Daoy (cell line): ENCODE measurements at places on chromosomes 1 and 21. TPM values are rescaled to one million over a fixed set of nuclear protein-coding genes. Genes with fewer than 3 reads are reported as not detected.

DNA sequence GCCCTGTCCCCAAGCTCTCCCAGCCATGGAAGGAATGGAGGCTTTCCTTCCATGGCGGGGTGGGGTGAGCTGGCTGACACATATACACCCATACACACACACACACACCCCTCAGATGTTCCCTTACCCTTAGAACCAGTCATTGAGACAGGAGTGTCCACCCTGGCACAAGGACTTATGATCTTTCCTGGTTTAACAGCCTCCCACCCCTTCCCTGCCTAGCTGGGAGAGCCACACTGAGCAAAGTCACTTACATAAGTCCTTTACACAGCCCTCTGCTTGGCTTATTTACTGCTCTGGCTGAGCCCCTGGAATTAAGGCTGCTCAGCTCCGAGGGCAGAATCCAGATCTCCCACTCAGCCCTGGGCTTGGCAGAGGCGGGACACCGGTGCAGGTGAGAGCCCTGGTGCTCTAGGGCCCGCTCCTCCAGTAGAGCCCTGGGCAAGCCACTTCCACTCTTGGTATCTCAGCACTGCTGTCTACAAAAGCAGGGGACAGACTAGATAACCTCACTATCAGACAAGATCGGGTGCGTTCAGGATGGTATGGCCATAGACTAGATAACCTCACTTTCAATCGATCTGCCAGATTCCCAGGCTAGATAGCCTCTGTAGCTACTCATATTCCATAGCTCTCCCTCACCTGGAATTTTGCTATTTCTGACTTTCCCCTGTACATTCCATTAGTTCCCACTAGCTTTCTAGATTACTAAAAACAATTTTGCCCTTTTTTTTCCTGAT, 16.7 kb downstream of the SLC6A9 start:
- no peak for DNase-seq

DNA sequence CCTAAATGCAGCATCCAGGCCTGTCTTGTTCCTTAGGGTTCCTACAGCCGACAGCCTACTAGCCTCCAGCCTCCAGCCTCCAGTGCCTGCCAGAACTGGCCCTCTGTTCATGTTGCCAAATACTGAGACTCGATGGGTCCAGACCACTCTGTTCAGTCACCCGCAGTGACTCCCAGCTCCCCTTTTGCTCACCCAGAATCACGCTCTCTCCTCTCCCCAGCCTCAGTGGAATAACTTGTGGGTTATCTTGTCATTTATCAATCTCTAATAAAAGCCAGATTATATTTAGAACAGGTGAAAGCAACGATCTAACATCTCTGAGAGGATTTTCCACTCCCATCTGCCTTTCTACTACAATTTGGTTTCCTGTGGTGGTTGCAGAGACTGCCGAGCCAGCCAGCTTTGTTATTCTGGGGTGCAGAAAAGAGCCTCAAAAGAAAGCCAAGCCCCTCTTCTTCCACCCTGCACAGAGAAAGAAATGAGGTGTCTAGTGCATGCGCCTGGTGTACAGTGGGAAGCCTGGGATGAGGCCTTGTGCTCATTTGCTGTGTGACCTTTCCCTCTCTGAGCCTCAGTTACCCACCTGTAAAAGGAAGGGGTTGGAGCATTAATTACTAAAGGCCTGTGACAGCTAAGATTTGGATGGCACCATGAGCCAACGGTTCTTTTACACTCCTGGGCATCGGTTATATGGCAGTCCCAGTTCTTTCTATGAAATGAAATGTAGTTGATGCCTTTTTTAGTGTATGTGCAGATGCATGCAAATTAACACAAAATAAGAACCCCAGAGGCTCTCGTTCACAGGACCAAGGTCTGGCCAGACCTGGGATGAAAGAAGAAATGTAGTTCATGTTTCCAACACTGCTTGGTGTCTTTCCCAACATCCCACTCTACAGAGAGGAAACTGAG, 42.9 kb upstream of the ID3 start:
- no peak for DNase-seq

DNA sequence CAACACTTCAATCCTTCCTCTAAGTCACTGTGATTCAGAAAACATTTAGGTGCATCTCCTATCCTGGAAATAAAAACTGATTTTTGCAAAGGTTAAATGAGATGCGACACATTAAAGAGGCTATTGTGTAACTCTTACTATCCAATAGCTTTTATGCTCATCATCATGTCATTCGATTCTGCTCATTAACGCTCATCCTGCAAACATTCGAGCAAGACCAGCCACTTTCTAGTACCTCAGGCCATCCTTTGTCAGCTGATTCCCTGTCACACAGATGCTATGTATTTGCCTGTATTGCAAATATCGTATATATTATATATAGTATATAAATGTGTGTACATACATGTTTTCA, 131.6 kb downstream of the TLR5 start:
- no peak for DNase-seq

Gene DNAJC28
- total RNA-seq, result 0.80 and 2.6 TPM in 2 replicates

DNA sequence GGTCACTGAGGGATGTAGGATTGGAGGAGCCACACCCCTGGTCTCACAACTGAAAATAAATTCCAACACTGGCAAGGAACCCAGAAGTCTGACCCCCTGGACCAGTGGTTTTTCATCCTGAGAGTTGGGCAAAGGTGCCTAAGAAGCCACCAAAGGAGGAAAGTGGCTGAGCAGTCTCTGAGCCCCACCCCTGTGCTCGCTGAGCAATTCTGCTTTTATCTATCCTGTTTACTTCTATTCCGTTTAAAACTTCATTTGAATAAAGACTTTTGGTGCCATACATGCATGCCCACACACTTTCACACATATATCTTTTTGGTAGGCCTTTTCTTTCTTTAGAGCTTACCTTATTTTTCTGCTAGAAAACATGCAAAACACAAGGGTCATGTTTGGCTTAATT, 13.9 kb upstream of the CD53 start:
- no peak for DNase-seq

DNA sequence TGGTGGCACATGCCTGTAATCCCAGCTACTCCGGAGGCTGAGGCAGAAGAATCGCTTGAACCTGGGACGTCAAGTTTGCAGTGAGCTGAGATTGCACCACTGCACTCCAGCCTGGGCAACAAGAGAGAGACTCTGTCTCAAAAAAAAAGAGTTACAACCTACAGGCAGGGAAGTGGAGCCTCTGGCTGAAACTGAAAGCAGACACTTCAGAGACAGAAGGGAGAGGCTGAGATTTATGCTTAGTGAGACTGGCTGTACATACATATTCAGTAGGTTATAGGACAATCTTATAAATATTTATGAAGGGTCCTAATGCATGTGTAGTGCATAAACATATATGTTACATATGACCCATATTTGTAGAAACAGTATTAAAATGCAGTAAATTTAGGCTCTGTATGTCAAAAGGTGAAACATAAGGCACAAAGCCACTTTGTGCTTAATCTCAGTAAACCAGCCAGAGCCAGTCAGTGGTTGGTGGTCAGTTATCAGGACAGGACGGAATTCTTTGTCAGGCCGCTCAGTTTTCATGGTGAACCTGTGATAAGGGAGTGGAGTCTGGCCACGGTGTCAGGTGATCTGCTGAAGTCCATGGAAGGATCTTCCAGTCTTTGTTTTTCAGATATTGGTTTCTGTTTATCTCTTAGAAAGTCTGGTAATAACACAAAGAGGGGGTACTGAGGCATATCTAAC, 13.7 kb downstream of the RHEX start:
- peak; percentile 11 for DNase-seq

DNA sequence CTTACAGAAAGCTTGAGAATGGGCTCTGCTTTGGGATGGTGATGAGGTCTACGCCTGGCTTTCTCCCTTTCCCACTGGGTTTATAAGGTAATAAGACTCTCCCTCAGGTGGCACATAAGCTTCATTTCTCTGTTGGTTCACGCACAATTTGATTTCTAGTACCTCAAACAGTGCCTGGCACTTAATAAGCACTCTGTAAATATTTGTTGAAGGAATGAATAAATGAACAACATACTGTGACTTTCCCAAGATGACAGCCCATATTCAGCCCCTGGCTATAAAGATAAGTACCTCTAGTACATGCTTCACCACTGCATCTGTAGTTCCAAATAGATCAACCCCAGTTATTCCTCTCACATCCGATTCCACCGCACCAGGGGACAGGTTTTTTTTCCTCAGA, 17.8 kb downstream of the COPA start:
- DNase-seq, result no peak

Gene PTCH2
- 0.11 TPM in 1 of 2 replicates, not detected in the other for total RNA-seq

Gene CELA2B
- total RNA-seq, result not detected in 2 replicates

GRCh38 chr1:77661696-77662095, 20.8 kb downstream of the ZZZ3 start:
- no peak for DNase-seq

DNA sequence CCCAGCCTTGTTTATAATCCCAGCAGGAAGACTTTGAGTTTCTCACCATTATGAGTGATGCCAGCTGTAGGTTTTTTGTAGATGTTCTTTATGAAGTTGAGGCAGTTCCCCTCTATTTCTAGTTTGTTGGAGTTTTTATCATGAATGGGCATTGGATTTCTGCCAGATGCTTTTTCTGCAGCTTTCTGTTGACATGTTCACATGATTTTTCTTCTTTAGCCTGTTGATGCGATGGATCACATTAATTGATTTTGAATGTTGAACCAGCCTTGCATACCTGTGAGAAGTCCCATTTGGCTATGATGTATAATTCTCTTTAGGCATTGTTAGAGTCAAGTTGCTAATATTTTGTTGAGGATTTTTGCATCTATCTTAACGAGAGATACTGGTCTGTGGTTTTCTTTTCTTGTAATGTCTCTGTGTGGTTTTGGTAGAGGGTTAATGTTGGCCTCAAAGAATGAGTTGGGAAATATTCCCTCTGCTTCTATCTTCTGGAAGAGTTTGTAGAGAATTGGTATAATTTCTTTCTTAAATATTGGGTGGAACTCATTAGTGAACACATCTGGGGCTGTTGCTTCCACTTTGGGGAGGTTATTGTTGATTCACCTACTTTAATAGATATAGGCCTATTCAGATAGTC, 33.2 kb downstream of the ZBTB40 start:
- DNase-seq, result no peak

- DNase-seq, result peak; percentile 93
Observed at GRCh38 chr1:119002028-119002686, 14.0 kb upstream of the TBX15 start.

GRCh38 chr1:227808566-227808965, 6.9 kb upstream of the PRSS38 start:
- DNase-seq, result no peak

Gene PLEKHG5
- 8.1 and 8.4 TPM in 2 replicates for total RNA-seq

Gene MTARC1
- 1.5 and 3.9 TPM in 2 replicates for total RNA-seq

- no peak for DNase-seq
Observed at GRCh38 chr1:62309906-62310305, 9.3 kb downstream of the KANK4 start.

- DNase-seq, result peak; percentile 61
Observed at GRCh38 chr1:155277902-155278688, 832 bp downstream of the HCN3 start.

GRCh38 chr21:26572702-26573381, at the start of gene CYYR1:
Gene CYYR1, minus strand, starts transcription at chr21:26573286. Its CDS starts 346 bp downstream, at chr21:26572940.
- DNase-seq, result no peak

GRCh38 chr21:45938453-45938755, 43.2 kb upstream of the COL6A1 start:
- no peak for DNase-seq

GRCh38 chr1:192577145-192578140, 1.9 kb downstream of the RGS1 start:
- no peak for DNase-seq
